ENCODE measurements at places on chromosomes 11 and 22. TPM values are rescaled to one million over a fixed set of nuclear protein-coding genes. Genes with fewer than 3 reads are reported as not detected.

The WBP2NL gene
- 6.0 TPM for total RNA-seq

The DEFB131B gene
- total RNA-seq, result not detected

The C1QTNF6 gene
- total RNA-seq, result 13.0 TPM

The CEP126 gene
- 6.5 TPM for total RNA-seq

All from umbilical cord (tissue), 2 donors.